Activated CD4-positive, alpha-beta memory T cell treated with anti-CD3 and anti-CD28 coated beads, Interleukin-2, amount 10 ng/mL, durations not matched to agents 7 days and 5 days (primary cell): ENCODE measurements at places on chromosomes 5 and 9.
A peak's percentile ranks its signal among the peaks of the same experiment; 100 is the strongest.

DNA sequence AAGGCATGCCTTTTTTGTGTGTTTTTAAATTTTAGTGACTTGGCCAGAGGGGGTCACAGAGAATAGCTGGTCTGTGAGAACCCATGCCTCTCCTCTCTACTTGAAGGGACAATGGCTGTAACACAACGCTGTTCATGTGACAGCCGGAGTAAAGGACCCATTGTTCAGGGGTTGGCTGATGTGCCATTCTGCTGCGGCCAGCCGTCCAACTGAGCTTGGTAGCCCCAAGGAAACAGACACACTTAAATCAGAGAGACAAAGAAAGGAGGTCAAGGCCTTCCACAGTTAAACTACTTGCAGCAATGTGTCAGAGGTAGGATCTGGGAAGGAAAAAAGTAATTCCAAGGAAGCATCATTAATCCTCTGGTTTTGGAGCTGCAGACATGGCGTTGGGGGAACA, 8.1 kb downstream of the MEGF10 start:
- DNase-seq = no peak

GRCh38 chr9:127311239-127311741, 46.7 kb downstream of the GARNL3 start:
- peak; percentile 42 for DNase-seq

DNA sequence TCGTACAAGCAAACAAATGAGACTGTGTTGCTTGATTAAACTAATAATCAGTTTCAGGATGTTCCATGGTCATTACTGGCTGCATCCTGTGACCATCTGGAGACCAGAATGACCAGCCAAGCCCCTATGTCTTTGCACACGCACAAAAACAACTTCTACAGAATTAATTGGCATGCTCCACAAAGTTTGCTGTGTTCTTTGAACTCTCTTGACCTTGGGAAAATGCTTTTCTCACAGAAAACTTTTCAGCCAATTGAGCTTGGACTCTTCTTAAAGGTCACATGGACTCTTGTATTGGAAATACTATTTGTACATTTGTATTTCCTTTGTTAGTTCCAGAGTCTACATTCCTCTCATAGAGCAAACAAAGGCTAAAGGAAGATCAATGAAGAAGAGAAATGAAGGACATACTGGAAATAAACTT, 147.8 kb downstream of the ARRDC3 start:
- no peak for DNase-seq

DNA sequence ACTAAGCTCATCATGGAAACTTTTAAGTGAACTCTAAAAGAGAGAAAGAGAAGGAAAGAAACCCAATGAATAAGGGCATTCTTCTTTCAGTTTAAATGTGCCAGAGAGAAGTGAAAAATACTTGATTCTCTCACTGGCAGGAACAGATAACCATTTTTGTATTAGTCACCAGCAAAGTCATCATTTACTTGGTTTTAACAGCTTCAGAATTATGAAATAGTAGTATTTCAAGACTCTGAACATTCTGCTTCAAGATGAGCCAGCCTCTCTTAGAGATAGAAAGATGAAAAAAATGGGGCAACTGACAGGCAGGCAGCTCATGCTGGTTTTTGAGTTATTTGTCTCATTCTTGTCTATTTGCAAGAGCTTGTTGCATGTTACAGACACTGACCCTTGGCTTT, 103.5 kb downstream of the GCNT1 start:
- no peak for DNase-seq

DNA sequence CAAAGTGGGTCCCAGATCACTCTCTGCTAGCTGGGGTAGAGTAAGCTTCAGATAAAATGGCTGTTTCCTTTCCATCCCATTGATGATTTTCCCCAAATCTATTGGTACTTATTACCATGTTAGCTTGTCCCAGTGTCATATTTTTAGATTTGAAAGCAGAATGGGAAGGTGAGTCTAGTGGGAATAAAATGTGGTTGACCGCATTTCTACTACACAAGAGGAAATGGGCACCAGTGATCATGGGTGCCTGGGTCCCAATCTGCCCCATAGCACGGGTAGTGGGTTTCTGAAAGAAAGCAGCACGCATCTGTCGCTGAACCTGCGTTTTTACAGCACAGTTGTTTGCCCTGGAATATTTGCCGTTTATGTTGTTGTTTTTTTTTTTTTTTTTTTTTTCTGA, 20.1 kb downstream of the DAPK1 start:
- DNase-seq = no peak

GRCh38 chr9:3138231-3139229, 294.6 kb upstream of the PUM3 start:
- no peak for DNase-seq

DNA sequence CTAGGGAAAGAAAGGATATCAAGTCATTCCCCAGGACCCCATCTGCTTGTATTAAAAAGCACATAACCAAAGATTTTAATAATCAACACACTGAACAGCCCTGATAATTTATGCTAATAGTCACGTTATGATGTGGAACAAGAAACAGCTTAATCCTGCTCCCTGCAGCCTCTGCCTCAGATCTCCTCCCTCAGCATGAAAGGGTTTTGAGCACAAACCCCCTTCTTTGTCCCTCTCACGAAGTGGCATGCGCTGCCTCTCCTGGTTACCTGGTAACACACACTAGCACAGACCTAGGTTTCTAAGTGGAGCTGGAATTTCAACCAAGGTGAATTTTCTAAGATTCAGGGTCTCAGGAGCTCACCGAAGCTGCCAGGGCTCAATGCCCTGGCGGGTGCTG, 5.1 kb downstream of the IGFBPL1 start:
- DNase-seq = no peak
